Endodermal cell (in vitro differentiated cells): ENCODE measurements at places on chromosomes 5 and 9. TPM values are rescaled to one million over a fixed set of nuclear protein-coding genes. Genes with fewer than 3 reads are reported as not detected.
A peak's percentile ranks its signal among the peaks of the same experiment; 100 is the strongest.

SPAAR gene
- total RNA-seq = 0.25 to 0.29 TPM in 2 of 3 replicates, not detected in the other

CERCAM gene
- 26.5 to 26.8 TPM (median 26.7 TPM) in 3 replicates for total RNA-seq

OR13D1 gene
- total RNA-seq = not detected in 2 replicates

DNA sequence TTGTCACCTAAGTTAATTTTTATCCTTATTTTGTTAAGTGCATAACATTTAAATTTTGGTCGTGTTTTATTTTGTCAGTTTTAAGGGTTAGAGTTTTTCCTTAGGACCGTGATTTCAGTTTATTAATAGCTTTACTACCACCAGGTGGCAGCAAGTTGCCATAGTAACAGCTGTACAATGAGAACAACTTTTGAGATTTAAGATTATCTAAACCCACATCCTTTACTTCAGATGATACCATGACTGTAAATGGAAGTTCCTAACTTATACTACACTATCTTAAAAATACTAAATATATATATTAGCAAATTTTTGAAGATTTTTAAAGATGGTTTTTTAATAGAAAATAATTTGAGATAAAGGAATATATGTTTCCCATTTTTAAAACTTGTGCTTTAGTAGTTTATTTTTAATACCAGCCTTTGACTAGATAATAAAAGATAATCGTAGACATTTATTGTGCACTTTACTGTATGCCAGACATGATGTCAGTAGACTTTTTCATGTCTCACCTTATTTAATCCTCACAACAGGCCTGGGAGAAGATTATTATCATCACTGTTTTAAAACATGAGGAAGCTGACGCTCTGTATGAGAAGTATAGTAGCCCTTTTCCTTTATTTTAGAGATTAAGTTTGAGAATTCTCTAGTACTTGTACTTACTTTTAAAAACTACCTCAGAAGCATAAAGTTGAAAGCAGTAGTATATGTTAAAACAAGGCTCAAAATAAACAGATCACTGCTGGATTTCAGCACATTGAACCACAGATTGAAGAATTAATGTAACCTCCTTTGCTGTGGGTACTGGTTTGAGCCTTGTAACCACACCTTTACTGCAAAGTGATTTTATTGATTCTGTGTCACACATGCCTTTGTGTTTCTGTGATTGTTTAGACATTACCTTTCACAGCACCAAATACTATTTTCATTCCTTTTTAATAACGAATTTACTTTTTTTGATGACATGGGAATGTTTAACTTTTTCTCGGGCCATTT lies 27.5 kb downstream of the SREK1 start:
- no peak for DNase-seq

DNA sequence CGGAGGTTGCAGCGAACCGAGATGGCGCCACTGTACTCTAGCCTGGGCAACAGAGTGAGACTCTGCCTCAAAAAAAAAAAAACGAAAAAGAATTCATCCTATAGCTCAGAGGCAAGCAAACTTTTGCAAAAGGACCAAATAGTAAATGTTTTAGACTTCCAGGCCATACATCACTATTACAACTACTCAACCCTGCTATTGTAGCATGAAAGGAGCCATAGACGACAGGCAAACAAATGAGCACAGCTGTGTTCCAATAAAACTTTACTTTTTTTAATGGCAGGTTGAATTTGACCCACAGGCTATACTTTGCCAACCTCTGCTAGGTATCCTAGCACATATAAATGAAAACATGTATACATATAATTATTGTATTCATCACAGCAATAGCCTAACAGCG lies 58.9 kb upstream of the SLC30A5 start:
- no peak for DNase-seq

DNA sequence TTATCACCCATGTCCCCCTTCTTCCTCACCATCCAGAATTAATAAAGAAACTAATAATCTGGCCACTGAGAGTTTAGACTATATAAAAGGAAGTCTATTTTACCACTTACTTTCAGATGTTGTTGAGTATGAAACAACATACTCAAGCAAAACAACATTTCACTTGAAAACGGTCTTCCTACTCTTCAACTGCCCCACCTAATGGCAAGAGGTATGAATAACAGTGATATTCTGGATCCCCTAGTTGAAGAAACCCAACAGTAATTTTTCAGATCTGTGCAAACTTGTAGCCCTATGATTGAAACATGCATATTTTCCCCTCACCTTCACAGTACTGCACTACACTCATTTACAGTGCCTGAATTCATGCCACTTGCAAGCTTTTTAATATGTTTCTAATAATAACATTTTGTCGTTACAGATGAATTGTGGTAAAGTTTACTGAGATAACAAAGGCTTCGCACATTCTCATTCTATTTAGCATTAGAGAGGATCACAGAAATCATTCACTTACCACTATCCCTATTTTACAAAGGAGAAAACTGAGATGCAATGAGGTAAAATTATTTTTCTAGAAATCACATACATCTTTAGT lies 267.9 kb upstream of the PDE4D start:
- DNase-seq = no peak

DNA sequence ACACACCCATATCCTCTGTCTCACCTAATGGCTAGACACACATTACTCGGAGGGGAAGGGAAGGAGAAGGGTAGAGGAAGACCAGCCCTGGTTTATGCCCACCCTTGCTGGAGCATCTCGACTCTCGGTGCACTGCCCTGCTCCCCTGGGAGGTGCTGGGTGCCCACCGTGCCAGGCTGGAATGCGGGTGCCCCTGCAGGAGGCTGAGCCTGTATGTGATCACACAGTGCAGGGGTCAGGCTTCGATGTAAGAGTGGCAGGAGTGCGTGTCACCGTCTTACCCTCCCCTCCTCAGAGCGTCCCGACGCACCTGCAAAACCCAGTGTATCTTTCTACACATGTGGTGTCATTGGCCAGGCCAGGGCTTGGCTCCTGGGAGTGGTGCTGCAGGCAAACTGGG lies 7.3 kb upstream of the ACOT12 start:
- no peak for DNase-seq

- DNase-seq = no peak
Measured at GRCh38 chr5:110435207-110435606, 291.3 kb downstream of the TMEM232 start.

- peak; percentile 91 for DNase-seq
Measured at GRCh38 chr5:170420806-170421412, 31.7 kb upstream of the KCNMB1 start.

DNA sequence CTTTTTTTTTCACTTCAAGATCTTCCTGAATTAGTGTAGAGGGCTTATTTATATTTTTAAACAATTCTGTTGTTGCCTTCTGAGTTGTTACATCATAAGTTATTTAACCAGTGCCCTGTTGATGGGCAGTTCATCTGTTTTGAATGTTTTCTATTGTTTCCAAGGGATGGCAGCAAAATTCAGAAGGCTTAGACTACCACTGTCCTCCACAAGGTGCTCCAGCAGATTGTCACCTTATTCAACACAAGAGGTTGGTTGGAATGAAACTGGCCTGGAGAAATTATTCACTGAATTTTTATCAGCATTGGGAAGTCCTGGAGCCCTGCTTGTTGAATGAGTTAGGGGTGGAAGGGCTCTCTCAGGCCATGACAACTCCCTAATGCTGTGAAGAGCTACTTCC lies 1.3 kb upstream of the KLHL9 start:
- DNase-seq = no peak

GRCh38 chr9:34492051-34492450 lies 30.7 kb downstream of the ENHO start:
- peak; percentile 46 for DNase-seq

GRCh38 chr5:54514291-54514690 lies 3.3 kb upstream of the SNX18 start:
- no peak for DNase-seq

DNA sequence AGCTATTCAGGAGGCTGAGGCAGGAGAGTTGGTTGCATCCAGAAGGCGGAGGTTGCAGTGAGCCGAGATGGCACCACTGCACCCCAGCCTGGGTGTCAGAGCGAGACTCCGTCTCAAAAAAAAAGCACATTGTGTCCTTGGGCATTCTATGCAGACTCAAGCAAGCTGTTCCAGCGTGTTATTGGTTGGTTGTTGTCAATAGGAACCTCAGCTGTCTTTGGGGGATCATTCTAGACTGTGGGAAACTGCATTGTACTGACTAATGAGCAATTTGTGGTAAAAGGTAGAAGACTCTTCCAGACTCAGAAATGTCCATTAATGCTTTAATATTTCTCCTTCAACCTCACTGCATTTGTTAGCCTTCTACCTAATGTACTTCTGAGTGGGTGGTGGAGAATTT lies 379.5 kb upstream of the GRAMD2B start:
- no peak for DNase-seq

DNA sequence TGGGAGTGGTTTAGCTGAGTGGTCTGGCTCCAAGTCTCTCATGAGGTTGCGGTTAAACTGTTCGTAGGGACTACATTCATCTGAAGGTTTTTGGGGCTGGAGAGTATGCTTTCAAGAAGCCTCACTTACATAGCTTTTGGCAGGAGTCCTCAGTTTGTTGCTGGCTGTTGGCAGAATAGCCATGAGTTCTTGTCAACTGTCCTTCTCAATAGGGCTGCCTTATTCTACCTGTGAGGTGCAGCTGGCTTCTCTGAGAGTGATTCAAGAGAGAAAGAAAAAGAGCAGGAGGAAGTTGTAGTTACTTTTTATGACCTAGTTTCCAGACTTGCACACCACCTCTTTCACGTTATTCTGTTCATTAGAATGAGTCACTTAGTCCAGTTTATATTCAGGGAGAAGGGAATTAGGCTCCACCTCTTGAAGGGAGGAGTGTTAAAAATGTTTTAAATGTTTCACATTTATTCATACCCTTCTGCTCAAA lies 33.2 kb downstream of the YTHDC2 start:
- no peak for DNase-seq
